Spinal cord (tissue), 10 donors: ENCODE measurements at places on chromosomes 6 and 20. TPM values are rescaled to one million over a fixed set of nuclear protein-coding genes. Genes with fewer than 3 reads are reported as not detected.

- no peak for DNase-seq
Measured at GRCh38 chr6:42693725-42694323, 28.6 kb downstream of the PRPH2 start.

- DNase-seq, result no peak
Measured at GRCh38 chr6:156344491-156344890, 432.7 kb upstream of the ARID1B start.

Gene HCK
- total RNA-seq, result 12.4 TPM

GRCh38 chr20:43691928-43692524 is 25.1 kb downstream of the MYBL2 start:
- DNase-seq, result no peak

GRCh38 chr6:165728216-165728615 is 65.2 kb upstream of the PDE10A start:
- no peak for DNase-seq

Gene HMGCLL1
- 49.8 TPM for total RNA-seq

DNA sequence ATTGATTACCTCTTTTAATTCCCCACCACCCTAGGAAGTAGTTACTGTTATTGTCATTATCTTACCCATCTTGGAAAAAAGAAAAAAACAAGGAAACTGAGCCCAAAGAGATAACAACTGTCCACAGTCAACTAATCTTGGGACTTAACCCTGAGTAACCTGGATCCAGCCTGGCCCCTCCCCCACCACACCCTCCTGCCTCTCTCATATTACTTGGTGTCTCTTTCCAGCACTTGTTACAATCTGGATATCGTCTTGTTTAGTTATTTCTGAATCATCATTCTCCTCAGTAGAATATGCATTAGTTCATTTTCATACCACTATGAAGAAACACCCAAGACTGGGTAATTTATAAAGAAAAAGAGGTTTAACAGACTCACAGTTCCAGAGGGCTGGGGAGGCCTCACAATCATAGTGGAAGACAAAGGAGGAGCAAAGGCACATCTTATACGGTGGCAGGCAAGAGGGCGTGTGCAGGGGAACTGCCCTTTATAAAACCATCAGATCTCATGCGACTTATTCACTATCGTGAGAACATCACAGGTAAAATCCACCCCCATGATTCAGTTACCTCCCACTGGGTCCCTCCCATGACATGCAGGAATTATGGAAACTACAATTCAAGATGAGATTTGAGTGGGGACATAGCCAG is 60.3 kb downstream of the LY86 start:
- DNase-seq, result no peak
